ENCODE measurements at places on chromosomes 3 and 15.

DNA sequence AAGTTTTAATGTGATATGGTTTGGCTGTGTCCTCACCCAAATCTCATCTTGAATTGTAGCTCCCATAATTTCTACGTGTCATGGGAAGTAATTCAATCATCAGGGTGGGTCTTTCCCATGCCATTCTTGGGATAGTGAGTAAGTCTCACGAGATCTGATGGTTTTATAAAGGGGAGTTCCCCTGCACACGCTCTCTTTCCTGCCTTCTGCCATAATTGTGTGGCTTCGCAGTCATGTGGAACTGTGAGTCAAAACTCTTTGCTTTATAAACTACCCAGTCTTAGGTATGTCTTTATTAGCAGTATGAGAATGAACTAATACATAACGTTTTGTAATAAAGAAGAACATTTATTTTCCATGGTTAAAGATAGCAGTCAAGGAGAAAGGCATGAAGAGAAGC is 39.2 kb upstream of the GOLIM4 start:
- DNase-seq = no peak

- no peak for DNase-seq
These were observed 22.7 kb downstream of the ZNF860 start for GRCh38 chr3:32004113-32004765.

GRCh38 chr15:75161106-75161916 is 40.4 kb upstream of the C15orf39 start:
- DNase-seq = no peak

- DNase-seq = no peak
These were observed 6.2 kb upstream of the MAP1A start for GRCh38 chr15:43511012-43511885.

- DNase-seq = no peak
These were observed 15.9 kb downstream of the CEP70 start for GRCh38 chr3:138578141-138578540.

Data from activated CD8-positive, alpha-beta memory T cell treated with anti-CD3 and anti-CD28 coated beads, Interleukin-2, amount 50 U/mL, for 48 hours (primary cell).